Femur (tissue), 1 donor: ENCODE measurements at places on chromosomes 12 and 14.

GRCh38 chr12:113116875-113117274 lies 18.7 kb downstream of the RASAL1 start:
- DNase-seq, result no peak

DNA sequence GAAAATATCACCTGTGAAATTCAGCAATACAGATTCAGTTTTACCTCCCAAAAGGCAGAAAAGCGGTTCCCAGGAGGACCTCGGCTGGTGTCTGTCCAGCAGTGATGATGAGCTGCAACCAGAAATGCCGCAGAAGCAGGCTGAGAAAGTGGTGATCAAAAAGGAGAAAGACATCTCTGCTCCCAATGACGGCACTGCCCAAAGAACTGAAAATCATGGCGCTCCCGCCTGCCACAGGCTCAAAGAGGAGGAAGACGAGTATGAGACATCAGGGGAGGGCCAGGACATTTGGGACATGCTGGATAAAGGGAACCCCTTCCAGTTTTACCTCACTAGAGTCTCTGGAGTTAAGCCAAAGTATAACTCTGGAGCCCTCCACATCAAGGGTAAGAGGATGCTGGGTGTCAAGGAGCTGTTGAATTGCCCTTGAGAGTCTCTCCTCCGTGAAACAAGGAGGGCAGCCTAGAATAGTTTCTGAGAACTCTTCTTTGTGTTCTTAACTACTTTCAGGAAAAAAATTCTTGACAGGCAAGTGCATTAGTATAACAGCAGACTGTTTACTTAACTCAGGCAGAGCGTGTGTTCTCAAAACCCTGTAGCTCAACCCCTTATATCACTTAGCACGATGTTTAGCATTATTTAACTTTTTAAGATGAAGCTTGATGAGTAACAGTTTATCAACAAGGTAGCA lies 7.7 kb downstream of the TDP1 start:
- DNase-seq, result no peak

GRCh38 chr14:65299826-65300225 lies 112.7 kb upstream of the FUT8 start:
- no peak for DNase-seq

GRCh38 chr12:42421844-42422779 lies 96.1 kb downstream of the PPHLN1 start:
- no peak for DNase-seq

- DNase-seq, result no peak
Measured at GRCh38 chr12:49041036-49041880, 19.3 kb downstream of the KMT2D start.
